ENCODE measurements at places on chromosomes 3 and 15.
A peak's percentile ranks its signal among the peaks of the same experiment; 100 is the strongest.

DNA sequence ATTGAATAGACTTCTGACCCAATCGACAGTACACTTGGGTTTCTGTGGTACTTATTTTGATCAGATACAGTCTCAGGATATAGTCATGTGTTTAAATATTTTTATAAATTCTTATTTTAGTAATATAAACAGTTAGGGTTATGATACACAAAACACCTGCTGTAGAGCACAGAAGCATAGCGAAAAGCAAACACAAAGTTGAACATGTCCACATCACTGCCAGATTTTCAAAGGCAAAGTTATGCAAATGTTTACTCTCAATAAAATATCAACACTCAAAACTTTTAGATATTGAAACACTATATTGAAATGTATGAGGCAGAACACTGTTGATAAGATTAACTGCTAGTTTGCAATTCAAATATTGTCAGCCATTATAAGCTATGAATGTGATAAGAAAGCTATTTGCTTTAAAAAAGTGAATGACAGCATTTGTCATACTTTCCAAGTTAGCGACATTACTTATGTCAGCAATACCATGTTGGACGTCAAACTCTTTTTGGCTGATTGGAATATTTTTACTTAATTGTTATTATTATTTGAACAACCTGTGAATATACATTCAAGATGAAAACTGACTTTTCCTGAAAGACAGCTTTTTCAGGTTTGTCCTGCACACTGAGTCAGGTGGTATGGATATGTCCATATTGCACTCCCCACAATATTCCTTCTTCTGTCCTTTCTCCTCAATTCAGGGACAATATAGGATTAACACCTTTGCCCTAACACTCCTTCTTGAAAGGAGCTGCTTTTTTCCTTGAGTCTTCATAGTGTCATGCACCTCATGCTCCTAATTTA is 367.1 kb downstream of the EPHA3 start:
- no peak for DNase-seq

- DNase-seq: no peak
Observed at GRCh38 chr3:32076566-32076965, 29.9 kb upstream of the GPD1L start.

- peak; percentile 10 for DNase-seq
Observed at GRCh38 chr3:110397115-110397514, 674.5 kb upstream of the NECTIN3 start.

DNA sequence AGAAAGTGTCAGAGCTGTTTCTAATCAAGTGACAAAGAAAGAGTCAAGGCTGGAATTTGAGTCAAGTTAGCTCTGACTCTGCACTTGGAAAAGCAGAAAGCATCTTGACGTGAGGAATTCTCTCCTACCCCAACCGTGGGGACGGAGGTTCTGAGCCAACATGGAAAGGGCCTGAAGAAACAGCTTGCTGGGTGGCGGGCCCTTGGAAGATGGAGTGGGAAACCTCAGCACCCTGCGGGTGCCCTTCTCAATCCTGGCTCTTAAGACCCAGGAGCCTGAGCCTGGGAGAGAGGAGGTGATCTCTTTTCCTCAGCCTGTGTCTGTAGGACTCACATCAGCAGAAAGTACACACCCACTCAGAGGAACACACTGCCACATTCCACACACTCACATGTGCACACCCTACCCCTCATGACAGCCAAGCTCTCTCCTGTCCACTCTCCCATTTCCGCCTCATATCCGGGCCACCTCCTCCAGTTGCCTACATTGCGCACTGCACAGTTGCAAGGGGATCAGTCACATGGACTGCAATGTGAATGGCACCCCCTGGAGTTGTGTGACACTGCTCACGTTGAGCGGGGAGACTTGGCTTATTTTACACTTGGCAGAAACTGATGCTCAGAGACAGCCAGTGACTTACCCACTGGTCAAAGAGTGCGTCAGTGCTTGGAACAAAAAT is 101.5 kb upstream of the SLC6A6 start:
- DNase-seq: no peak

GRCh38 chr3:182179631-182180030 is 467.9 kb downstream of the SOX2 start:
- DNase-seq: no peak

DNA sequence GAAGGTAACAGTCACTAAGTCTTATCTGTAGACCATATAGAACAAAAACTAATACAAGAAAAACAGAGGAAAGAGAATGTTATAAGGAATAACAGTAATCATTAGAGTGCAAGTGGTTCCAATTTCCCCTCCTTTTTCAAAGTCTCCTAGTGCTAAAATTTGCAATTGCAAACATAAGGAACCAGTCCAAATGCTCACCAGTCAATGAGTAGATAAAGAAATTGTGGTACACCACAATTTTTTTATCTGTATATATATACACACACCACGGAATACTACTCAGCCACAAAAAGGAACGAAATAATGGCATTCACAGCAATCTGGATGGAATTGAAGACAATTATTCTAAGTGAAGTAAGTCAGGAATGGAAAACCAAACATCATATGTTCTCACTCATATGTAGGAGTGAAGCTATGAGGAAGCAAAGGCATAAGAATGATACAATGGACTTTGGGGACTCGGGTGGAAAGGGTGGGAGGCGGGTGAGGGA is 38.9 kb upstream of the RSL24D1 start:
- DNase-seq: no peak
